Immature natural killer cell (primary cell): ENCODE measurements at places on chromosomes 2 and 18. TPM values are rescaled to one million over a fixed set of nuclear protein-coding genes. Genes with fewer than 3 reads are reported as not detected.

Gene ASB18
- polyA plus RNA-seq, result not detected

Gene RPRM
- not detected for polyA plus RNA-seq

Gene FOSL2
- 27.2 TPM for polyA plus RNA-seq

Gene SCN3A
- polyA plus RNA-seq, result not detected

Gene REG1B
- polyA plus RNA-seq, result not detected

Gene HOXD11
- polyA plus RNA-seq, result not detected

Gene CFAP221
- not detected for polyA plus RNA-seq

Gene TANK
- 44.7 TPM for polyA plus RNA-seq

Gene FBXO15
- polyA plus RNA-seq, result 0.44 TPM

Gene VWA3B
- polyA plus RNA-seq, result not detected

Gene SP9
- polyA plus RNA-seq, result not detected
